ENCODE measurements at places on chromosomes 12 and 14.

- DNase-seq: no peak
Observed at GRCh38 chr12:1122786-1123185, 131.8 kb downstream of the ERC1 start.

DNA sequence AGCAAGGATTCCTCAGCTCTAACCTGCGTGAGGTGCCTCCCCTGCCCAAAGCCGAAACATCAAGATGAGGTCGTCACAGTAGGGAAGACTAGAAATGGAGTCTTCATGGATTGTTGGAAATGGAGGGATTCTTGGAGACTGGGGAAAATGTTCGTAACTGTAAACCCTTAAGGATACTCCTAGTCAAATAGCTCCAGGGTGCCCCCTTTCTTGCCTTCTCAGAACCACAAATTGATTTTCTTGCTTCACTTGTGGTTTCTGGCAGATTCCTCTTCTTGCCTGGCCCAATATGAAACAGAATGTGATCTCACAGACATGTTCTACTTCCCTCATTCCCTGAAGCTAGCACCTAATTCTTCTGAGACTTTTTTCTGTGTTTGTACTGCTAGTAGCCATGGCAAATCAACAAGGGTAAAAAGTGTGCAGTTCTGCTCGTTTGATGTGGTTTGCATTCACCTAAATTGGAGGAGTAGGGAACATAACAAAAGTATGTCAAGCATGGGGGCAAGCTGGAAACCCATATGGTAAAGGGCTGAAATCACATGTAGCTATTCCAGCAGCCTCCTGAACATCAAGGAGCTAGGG is 332.0 kb downstream of the PAWR start:
- DNase-seq: no peak

DNA sequence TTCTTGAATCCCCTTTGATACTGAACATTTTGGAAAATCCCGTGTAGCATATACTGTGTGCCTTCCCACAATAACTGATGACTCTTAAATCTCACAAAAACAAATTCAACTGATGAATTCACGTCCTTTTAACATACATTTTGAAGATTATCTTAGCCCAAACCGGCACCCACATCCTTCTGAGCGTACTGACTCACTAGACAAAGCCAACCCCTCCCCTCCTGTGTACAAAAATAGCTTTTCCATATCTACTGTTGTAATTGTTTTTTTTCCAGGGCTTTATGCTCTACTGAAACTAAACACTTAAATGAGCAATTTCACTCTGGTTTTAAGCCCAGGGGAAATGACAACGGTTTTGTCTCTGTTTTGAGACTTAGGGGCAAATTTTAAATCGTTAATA is 109.4 kb upstream of the ATF7IP start:
- DNase-seq: no peak

DNA sequence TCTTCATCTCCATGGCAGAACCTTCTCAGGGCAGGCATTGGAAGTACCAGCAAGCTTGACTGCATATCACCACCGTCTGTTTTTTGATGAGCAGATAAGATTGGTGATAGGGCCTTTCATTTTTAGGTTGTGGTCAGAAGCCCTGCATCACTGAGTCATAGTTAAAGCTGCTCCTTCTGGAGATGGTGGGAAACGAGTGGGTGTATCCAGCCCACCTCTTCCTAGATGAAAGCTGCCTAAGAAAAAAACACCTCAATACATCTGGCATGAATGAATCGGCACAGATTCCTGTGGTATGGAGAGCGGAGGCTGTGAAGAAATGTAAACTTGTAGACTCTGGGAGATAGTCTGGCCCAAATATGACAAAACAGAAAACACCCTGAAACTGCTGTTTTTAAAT is 248.7 kb upstream of the EGLN3 start:
- no peak for DNase-seq

- DNase-seq: no peak
Observed at GRCh38 chr12:1046727-1047126, 55.7 kb downstream of the ERC1 start.

GRCh38 chr12:47739979-47740378 is 14.7 kb upstream of the ENDOU start:
- peak; percentile 53 for DNase-seq

DNA sequence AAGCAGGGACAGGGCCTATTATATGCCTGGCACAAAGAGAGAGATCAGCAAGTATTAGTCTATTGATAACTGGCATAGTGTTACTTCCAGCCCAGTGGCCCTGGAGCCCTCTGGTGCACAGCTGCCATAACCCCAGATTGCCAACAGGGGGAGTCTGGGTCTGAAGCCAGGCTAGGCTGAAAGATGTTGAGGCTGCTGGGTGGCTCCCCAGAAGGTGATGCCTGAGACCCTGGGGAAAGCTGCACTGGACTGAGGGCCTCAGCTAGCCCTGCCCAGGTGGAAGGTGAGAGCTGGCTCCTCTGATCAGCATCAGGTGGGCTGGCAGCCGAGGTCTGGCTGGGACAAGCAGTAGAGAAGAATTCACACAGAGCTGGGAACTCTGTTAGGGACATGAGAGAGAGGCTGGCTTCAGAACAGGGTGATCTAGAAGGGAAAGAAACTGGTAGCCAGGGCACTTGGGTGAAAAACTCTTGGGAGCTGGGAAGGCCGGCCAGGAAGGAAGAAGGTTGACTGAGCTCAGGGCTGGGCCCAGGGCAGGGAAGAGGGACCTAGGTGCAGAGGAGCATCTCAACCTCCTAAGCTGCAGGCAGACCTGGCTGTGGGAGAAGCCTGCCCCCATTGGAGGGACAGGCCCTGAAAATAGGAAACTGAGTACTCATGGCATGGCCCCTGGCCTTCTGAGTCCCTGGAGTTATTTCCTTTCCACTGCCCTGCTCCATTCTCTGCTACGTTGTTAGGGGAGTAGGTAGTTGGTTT is 3.9 kb downstream of the GZMH start:
- peak; percentile 50 for DNase-seq

DNA sequence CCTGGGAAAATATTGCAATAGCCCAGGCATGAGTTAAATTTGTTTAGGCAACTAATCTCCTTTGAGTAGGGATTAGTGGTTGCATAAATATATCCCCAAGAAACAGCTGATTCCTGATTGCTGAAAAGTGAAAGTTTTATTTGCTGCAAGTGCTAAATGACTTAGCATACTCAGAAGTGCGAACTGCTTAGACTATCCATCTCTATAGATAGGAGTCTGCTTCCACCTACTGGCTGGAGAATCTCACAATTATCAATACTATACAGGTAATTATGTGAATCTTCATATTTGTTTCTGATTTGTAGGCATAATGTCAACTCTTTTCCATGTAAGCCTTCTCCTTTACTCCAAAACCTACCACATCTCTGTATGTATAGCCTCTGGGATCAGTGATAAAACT is 12.0 kb upstream of the SLCO1B3 start:
- DNase-seq: peak; percentile 40

DNA sequence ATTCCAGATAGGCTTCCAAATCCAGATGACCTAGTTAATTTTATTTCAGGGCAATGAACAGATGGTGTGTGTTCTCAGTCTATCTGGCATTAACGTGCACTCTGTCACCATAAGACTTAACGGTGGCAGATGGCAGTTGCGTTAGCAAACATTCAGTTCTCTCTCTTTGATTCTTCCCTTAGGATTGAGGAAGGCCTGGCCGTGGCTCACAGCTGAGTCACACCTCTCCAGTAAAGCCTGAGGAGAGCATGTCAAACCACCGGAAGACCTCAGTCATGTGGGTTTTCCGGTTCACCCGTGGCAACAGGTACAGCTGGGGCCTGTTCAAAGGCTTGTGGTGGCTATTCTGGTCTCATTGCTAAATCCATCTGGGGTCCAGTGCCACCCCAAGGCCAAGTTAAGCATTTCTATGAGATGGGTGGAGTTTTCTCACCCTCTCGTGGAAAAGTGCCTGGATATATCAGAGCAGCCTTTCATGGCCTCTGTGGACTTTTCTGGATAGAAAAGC is 545.1 kb upstream of the ATP2B1 start:
- DNase-seq: no peak

GRCh38 chr14:24232645-24233537 is at the start of gene GMPR2:
GMPR2 (plus strand) TSS chr14:24232929; CDS start chr14:24233254, 325 bp downstream.
- peak; percentile 54 for DNase-seq

DNA sequence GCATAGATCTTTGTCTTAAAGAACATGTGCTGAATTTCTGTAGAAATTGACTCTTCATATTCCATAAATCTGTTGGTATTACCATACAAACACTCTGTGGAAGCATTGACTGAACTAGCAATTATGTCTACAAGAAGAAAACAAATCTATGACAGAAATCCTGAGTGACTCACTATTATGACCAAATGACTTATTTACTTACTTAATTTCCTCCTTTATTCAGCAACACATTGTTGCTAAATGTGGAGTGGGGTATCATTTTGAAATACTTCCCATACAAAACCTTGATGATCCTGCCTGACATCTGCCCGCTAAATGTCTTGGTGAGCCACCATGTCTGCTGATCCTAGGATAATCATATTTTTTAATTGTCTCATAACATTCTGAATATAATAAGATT is 99.1 kb upstream of the SLCO1C1 start:
- DNase-seq: no peak

- no peak for DNase-seq
Observed at GRCh38 chr12:26825459-26826016, 7.5 kb downstream of the ITPR2 start.

- DNase-seq: no peak
Observed at GRCh38 chr14:68223631-68224030, 404.1 kb downstream of the RAD51B start.

DNA sequence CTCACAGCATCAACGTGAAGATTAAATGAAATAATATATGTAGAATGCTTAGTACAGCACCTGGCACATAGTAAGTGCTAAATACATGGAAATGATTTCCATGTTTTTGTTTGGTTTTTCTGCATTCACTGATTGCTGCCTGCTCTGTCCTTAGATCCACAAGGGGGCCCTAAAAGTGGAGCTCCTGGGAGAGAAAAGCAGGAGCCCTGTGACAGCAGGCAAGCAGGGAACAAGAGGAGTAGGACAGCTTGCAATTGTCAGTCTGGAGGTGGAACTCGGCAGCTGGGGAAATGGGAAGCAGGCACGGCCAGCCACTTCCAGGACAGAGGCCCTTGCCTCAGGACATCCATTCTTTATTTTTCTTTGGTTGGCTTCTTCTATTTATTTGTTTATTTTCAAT is 292.9 kb downstream of the BMP4 start:
- peak; percentile 24 for DNase-seq

DNA sequence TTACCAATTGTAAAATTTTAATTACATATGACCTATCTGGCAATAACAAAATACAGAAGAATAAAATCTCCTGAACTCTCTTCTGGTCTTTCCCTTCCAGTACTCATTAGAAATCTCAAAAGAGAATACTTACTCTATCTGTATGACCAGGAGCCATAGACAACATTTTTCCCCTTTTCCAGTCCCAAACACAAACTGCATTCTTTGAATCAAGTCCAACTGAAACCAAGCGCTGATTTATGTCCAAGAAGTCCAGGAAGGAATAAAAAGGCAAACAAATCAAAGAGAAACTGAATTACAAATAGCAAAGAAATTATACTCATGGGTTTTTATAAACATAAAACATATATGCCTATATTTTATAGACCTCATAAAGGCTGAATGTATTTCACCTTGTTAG is 46.7 kb downstream of the EML5 start:
- no peak for DNase-seq

- no peak for DNase-seq
Observed at GRCh38 chr12:49294086-49294803, 702 bp upstream of the PRPH start.

DNA sequence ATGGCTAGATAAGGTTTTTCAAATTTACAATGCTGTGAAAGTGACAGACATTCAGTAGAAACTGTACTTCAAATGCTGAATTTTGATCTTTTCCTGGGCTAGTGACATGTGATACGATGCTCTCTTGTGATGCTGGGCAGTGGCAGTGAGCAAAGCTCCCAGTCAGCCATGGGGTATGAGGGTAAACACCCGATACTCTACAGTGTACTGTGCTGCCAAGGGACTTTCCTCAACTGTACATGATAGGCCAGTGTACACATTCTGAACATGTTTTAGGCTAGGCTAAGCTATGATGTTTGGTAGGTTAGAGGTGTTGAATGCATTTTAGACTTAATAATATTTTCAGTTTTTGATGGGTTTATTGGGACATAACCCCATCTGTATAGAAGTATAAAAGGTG is 17.6 kb downstream of the MBIP start:
- no peak for DNase-seq

DNA sequence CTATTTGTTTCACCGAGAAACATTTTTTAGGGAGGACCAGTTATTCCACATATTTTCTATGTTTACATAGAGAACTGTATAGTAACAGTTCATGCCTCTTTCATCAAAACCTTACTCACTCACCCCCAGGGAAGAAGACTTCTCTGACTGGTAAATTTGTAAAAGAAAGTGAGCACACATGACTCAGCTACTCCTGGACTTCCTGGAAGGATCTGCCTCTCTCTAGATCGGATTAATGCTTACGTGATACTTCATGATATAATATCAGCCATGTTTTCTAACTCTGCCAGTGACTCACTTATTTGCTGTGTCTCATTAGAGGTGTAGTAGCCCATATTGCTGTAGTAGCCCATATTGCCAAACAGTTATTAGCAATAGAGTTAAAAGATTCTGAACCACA is 494.3 kb upstream of the ATXN7L3B start:
- no peak for DNase-seq

GRCh38 chr12:115623275-115623674 is 654.2 kb downstream of the MED13L start:
- no peak for DNase-seq

DNA sequence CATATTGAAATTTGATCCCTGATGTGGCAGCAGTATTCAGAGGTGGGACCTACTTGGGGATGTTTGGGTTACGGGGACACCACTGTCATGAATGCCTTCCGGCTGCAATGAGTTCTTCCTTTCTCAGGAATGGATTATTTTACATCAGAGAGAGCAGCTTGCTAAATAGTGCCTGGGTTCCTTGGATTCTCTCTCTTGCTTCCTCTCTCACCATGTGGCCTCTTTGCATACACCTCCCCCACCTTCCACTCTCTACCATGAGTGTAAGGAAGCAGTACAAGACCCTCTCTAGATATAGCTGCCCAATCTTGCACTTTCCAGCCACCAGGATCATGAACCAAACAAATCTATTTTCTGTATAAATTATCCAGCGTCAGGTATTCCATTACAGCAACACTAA is 15.4 kb upstream of the SCAF11 start:
- no peak for DNase-seq

DNA sequence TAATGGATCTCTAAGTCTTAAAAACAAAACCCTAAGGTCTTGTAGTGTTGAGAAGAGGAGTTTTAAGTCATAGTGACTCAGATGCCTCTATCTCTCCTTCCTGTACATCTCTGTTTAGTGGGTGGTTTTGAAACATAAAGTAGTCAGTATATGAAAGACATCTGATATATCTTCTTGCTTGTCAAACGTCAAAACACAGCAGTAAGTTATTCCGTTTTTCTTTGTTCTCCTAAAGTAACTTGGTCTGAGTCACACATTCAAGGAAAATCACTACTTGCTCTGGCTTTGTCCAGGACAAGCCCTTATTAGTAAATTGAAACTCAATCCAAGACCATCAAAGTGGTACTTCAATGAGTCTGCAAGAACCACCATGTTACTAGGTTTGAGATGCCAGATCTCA is 1172.5 kb downstream of the BCL11B start:
- no peak for DNase-seq

- no peak for DNase-seq
Observed at GRCh38 chr12:65526311-65526710, 247.8 kb downstream of the MSRB3 start.

GRCh38 chr12:15996254-15996653 is 85.1 kb downstream of the DERA start:
- no peak for DNase-seq
